T-helper 2 cell treated with Interferon-gamma antibody and Interleukin-4, amounts not matched to agents 5 μg/mL and 100 μg/mL, for 36 hours (primary cell): ENCODE measurements at places on chromosomes 6 and 20.

GRCh38 chr20:40279390-40279789 is 409.6 kb downstream of the MAFB start:
- no peak for DNase-seq

DNA sequence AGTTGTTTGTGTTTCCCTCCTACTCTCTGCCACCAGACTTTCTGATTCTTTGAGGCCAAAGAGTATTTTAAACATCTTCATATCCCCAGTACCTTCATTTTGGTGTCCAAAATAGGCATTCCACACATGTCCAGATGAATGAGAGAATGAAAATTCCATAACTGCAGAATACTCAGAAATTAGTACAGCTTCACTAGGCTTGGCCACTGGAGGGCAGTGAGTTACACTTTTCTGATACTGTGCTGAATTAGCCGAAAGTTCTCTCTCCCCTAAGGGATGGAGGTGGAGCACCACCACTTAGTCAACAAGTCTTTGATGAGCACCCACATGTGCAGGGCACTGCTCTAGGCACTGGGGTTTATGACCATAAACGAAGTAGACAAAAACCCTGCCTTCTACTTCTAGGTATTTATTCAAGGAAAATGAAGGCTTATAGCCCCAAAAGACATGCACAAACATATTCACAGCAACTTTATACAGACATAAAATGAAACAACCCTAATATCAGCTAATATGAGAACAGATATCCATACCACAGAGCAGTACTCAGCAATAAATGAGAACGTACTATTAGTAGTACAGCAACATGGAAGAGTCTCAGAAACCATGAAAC is 46.1 kb upstream of the TMEM217 start:
- no peak for DNase-seq

GRCh38 chr6:35786810-35787209 is 6.0 kb downstream of the CLPSL1 start:
- no peak for DNase-seq

GRCh38 chr6:140538926-140539325 is 1164.5 kb upstream of the CITED2 start:
- no peak for DNase-seq

DNA sequence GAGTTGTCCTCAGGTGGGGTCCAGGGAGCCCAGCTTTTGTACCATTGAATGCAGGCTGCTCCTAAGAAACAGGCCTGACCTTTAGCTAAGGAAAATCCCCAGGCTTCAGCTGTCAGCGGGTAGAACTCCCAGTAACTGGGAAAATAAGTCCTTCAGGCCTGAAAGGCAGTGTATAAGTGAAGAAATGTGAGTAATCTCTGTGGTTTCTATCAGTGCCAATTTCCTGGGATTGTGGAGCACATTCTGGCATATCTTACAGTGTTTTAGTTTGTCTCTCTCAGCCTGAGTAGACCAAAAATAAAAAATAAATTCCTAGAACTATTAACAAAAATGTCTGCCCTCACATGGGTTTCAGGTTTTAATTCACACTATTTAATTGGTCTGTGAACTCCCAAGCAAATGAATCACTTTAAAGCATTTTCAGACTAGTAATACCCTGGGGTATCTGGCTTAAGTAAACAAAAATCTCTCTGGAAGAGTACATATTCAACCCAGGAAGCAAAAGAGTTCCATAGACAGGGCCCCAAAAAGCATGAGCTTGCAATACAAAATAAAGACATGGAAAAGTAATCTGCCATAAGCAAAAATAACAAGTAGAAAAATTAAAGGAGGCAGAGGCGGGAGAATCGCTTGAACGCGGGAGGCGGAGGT is 566.2 kb upstream of the NOX3 start:
- no peak for DNase-seq

- no peak for DNase-seq
Observed at GRCh38 chr6:127115084-127115655, 3.3 kb upstream of the RSPO3 start.
